AG04450 (cell line): ENCODE measurements at places on chromosomes 1 and 21.

GRCh38 chr1:171711643-171712042, 30.2 kb downstream of the VAMP4 start:
- DNase-seq = no peak

- no peak for DNase-seq
Measured at GRCh38 chr1:48120621-48121020, 101.9 kb upstream of the SLC5A9 start.

GRCh38 chr1:220791285-220791684, 4.6 kb downstream of the MTARC1 start:
- DNase-seq = no peak

- DNase-seq = no peak
Measured at GRCh38 chr1:164907666-164908065, 348.7 kb downstream of the PBX1 start.

- DNase-seq = no peak
Measured at GRCh38 chr1:160080381-160081100, 797 bp upstream of the KCNJ9 start.

DNA sequence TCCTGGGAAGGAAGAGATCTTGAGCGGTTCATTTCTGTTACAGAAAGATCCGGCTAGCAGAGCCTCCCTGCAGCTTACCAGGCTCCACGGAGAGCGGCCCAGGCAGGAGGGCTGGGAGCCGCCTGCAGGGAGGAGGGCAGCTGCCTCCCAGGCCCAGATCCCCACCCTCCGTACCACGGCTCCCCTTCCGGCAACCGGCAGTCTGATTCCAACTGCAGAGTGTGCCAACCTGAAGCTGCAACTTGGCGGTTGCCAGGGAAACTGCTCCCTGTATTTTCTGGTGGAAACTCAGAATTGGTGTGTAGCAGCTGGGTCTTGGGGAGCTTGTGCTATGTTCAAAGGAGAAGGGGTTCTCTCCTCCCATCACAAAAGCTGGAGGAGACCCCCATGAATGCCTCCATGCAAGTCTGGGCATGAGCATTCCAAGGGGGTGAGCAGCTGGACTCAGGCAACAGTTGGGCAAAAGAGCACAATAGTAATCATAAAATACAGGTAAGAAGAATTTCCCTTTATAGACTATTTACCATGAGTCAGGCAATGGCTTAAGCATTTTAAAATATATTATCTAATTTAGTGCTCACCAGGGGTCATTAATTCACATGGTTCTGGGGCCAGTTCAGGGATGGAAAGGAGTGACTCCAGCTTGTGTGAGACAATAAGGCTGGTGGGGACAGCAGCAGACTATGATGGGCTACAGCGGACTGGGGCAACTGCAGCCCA, 46.1 kb upstream of the KAZN start:
- DNase-seq = no peak

DNA sequence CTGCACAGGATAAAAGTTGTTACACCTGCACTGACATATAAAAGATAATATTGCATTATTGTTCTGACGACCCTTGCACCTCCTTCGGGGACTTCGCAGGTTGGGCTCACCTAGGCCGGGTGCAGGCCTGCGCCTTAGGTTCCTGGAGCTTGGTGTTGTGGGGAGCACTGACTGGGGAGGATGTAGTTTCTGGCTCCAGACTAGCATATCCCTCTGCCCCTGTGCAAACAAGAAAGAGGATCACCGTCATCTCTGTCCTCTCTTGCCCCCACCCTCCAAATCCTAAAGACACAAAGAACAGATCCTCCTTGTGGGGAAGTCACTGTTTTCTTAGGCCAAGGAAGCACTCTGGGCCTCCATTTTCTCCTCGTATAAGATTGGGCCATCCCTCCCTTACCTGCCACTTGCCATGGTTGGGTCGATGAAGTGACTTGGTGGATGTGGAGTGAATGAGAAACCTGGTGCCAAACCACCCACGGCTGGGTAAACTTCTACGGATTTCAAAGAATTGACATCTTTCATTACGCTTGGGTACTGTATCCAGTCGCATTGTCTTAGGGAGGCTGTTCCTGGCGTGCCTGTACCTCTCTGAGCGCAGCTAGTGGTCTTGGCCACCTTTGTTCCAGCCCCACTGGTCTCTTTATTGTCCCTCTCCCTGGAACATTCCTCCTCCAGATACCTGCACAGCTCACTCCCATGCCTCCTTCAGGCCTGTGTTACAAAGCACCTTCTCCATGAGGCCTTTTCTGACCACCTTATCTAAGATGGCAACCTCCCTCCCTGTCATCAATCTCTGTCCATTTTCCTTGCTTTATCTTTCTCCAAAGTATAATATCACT, 34.4 kb upstream of the PKP1 start:
- DNase-seq = no peak

DNA sequence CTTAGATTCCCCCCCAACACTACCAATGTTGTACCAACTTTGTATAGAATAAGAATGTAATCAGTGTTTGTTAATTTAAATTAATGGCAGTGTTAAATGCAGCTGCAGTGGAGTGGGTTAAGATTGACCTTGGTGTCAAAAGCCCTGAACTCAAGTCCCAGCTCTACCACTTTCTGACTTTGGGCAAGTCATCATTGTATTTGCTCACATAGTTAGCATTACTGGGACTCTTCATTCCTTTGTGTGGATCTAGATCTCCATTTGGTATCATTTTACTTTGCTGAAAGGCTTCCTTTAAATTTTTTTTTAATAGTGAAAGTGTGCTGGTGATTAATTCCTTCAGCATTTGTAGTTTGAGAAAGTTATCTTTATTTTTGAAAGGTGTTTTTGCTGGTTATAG, 22.2 kb upstream of the PHGDH start:
- no peak for DNase-seq

GRCh38 chr1:236204656-236205055, 62.3 kb downstream of the GPR137B start:
- no peak for DNase-seq

DNA sequence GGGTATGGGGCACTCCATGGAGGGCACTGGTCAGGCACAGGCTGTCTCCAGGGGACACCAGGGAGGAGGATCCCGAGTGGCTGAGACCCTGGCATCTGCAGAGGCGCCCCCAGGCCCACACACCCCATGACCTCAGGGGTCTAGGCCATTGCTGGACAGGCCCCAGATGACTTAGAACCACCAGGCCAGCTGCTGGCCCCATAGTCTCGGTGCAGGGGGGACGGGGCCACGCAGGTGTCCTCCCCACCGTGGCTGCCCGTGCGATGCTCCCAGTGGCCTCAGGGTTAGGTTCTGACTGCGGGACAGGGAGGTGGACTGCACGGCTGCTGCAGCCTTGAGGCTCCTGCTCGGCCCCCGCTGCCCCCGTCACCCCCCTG, 44.0 kb downstream of the MORN1 start:
- no peak for DNase-seq

- DNase-seq = no peak
Measured at GRCh38 chr1:208888376-208888775, 644.2 kb upstream of the PLXNA2 start.

DNA sequence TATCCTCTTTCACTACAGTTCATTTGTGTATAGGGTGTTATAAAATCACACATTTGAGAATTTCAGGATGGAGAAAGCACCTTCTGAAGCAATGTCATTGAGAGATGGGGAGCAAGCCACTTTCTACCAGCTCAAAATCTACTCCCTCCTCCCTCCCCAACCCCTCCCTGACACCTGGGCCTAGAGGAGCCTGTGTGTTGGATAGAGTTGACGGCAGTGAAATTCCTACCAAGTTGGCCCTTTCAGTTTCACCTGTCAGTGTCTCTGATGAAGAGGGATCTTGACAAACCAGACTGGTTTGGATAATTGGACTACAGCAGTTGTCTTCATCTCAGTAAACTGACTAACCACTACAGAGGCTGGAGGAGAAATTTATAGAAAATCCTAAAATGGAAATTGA, 125.0 kb upstream of the HOOK1 start:
- no peak for DNase-seq

DNA sequence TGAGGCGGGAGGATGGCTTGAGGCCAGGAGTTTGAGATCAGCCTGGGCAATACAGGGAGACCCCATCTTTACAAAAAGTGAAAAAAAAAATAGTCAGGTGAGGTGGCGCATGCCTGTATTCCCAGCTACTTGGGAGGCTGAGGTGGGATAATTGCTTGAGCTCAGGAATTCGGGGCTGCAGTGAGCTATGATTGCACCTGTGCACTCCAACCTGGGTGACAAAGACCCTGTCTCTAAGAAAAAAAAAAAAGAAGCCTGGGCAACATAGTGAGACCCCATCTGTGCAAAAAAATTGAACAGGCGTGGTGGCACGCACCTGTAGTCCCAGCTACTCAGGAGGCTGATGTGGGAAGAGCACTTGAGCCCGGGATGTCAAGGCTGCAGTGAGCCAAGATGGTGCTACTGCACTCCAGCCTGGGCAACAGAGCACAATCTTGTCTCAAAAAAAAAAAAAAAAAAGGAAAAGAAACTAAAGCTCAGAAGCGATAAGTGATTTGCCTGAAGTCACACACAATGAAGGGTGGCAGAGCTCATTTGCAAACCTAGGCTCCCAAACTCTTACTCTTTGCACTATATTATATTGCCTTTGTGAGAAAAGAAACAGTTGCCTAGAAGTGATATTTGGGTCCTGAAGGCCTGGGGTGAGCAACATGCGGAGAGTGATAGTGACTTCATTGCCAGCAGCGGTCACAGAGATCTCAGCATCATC, 2.0 kb downstream of the CCDC24 start:
- no peak for DNase-seq

GRCh38 chr1:205454903-205455335, 926 bp downstream of the BLACAT1 start:
- DNase-seq = no peak

- peak; percentile 8 for DNase-seq
Measured at GRCh38 chr1:61301824-61302657, 219.7 kb downstream of the NFIA start.

- no peak for DNase-seq
Measured at GRCh38 chr1:204180133-204180532, 14.0 kb upstream of the REN start.

DNA sequence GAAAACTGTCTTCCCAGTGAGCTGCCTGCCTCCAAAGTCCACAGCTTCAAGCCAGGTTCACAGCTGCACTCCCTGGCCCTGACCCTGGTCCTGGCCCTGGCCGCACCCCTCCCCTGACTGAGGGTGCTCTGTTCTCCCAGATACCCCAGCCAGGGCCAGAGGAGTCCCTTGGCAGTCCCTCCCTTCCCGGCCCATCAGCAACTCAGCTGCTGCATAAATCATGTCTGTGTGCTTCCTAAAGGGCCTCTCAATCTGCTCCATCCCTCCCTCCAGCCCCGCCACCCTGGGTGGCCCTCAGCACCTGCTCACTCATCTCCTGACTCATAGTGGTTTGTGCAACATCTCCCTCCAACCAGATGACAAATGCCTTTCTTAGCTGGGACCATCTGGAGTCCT, 24.8 kb upstream of the C1orf174 start:
- no peak for DNase-seq

DNA sequence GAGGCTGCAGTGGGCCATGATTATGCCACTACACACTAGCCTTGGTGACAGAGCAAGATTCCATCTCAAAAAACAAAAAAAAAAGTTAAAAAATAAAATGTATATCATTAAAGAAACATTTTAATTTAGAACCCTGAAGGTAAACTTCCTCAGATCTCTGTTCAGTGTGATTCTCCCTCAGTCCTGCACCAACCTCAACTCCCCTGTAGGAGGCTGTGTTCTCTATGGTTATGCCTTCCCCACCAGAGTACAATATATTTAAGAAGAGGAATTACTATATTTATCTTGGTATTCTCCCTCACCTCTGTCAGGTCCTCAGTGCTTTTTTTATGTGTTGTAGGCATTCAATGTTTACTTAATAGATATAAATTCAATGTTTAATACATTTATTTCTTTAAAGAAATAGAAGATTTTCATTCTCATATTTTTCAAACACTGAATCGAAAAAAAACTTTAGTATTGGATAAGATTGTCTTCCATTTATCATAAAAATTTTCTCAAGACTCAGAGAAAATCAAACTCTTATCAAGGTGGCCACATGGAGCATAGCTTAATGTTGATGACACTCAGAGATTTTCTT, 4.8 kb upstream of the LRRC8B start:
- DNase-seq = no peak

GRCh38 chr1:113557187-113557586, 166.9 kb downstream of the MAGI3 start:
- DNase-seq = no peak

GRCh38 chr1:90841473-90841872, 124.4 kb upstream of the BARHL2 start:
- no peak for DNase-seq

DNA sequence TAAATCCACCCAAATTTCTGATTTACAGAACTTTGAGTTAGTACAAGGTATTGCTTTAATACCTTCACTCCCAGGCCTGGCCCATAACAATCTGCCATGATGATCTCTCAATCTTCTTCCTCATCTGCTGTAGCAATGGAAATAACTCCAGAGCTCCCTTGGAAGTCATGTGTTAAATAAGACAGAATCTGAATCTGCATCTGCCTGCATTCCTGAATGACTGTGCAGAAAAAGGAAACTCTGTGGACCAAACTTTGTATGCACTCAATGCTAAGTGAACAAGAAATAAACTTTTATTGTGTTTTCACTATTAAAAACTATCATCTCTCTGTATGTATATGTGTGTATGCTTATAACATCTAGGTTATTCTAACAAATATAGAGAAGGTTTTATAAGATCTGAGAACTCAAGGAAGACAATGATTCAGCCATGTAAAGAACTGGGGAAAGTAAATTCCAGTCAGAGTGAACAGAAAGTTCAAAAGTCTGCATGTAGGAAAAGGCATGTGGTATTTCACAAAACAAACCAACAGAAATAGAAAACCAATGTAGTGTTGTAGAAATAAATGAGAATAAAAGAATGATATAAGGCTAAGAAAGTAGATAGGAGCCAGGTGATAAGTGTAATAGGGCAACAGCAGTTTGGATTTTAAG, 390.2 kb downstream of the USH2A start:
- no peak for DNase-seq

DNA sequence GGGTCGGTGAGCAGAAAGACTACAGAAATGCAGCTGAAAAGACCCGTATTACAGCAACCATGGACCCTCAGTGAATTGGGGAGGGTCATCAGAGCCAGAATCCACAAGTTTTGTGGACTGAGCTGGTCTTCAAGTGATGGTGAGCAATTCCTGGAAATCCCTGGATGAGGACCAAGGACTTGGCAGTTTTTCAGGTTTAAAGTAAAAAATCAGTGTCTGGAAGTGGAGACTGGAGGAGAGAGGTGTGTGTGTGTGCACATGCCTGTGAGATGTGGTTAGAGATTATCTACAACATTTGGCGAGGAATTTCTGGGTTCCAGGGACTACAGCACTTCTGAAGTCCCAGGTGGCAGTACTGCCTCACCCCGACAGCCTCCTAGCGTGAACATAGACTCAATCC, 56.4 kb downstream of the KIRREL1 start:
- DNase-seq = no peak

- DNase-seq = no peak
Measured at GRCh38 chr1:169368406-169368769, 393 bp downstream of the BLZF1 start.

DNA sequence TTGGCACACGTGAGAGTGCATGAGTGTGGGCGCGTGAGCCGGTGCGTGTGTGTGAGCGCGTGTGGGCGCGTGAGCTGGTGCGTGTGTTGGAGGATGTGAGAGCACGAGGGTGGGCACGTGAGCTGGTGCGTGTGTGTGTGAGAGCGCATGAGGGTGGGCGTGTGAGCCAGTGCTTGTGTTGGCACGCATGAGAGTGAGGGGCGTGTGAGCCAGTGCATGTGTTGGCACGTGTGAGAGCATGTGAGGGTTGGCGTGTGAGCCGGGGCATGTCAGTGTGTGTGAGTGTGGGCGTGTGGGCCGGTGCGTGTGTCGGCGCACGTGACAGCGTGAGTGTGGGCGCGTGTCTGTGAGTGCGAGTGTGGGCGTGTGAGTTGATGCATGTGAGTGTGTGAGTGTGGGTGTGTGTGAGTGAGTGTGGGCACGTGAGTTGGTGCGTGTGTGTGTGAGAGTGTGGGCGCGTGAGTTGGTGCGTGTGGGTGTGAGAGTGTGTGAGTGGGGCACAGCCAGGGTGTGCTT, 45.7 kb upstream of the ARHGEF16 start:
- no peak for DNase-seq
